AG04449 (cell line): ENCODE measurements at places on chromosomes 2 and 18.

- no peak for DNase-seq
Measured at GRCh38 chr2:73070643-73071359, 711 bp downstream of the SFXN5 start.

DNA sequence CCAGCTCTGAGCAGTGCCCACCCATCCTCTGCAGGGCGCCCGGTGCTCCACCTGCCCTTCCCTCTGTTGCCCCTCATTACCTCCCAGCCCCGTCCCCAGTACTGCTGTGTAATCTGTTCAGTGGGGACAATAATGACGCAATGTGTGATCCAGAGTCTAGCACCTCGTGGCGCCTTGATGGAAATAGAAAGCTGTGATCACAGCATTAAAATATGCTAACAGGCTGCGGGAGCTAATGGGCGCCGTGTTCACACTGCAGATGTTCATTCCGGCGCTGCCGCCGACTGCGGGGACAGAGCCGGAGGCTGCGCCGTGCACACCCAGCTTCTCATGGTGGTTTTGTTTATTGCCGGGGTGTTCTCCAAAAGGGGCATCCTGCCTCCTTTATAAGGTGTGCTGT, 235.2 kb downstream of the LDLRAD4 start:
- DNase-seq, result no peak

GRCh38 chr2:106307860-106308259, 113.8 kb upstream of the UXS1 start:
- no peak for DNase-seq

- peak; percentile 90 for DNase-seq
Measured at GRCh38 chr2:191612496-191612895, 65.4 kb upstream of the NABP1 start.

DNA sequence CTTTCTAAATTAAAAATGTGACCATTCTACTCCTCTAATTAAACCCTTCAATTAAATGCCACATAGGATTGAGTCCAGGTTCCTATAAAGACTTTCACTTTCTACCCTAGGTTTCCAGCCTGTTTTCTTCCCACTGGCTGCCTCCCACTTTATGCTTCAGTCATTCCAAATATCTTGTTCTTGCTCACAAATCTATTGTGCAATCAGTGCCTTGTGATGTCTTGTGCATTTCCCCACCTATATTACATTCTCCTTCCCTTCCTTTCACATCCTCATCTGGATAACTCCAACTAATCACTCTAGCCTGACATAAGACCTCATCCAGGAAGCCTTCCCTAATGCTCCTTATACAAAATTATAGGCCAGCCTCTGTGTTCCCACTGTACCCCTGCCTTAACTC, 281.7 kb upstream of the LRATD1 start:
- DNase-seq, result no peak
